KG1 (cell line): ENCODE measurements at places on chromosomes 6 and 20.

GRCh38 chr20:23608251-23608846 is 2.6 kb upstream of the CST9 start:
- no peak for DNase-seq

DNA sequence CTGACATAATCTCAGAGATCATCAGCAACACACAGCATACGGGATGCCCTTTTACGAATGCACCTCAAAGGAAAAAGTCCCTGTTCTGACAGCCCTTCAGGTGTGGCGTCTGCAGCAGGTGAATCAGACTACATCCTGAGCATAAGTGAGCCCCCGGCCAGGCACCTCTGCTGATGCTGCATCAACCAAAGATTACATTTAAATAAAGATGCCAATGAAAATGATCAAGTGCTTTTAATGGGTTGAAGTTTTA is 58.7 kb downstream of the INSM1 start:
- DNase-seq, result no peak

DNA sequence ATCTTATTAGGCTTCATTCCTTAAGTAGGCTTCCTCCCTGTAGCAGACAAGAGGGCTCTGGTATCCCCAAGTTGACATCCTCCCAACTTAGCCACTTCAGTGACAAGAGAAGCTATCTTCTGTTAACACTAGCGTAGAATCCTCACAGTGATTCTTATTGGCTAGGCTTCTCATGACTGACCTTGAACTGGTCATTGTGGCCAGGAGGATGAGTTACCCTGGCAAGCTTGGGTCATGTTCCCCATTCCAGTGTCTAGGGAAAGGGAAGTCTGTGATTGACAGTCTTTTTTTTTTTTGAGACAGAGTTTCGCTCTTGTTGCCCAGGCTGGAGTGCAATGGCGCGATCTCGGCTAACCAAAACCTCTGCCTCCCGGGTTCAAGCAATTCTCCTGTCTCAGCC is 7.1 kb downstream of the CDKAL1 start:
- DNase-seq, result no peak

DNA sequence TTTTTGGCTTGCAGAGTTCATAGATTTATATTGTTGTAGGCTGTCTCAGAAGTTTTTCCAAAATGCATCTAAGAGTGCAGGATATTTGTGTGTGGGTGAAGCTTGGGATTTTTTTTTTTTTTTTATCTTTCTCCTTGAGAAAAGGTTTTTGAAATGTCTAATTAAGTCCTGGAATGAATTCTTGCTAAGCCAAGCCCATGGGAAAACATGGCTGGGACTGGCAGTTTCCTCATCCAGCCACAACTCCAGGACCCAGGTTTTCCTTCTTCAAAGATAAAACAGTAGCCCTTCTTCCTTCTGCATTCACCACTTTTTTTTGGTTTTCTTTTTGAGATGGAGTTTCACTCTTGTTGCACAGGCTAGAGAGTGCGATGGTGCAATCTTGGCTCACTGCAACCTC is 242.5 kb upstream of the JAG1 start:
- no peak for DNase-seq

DNA sequence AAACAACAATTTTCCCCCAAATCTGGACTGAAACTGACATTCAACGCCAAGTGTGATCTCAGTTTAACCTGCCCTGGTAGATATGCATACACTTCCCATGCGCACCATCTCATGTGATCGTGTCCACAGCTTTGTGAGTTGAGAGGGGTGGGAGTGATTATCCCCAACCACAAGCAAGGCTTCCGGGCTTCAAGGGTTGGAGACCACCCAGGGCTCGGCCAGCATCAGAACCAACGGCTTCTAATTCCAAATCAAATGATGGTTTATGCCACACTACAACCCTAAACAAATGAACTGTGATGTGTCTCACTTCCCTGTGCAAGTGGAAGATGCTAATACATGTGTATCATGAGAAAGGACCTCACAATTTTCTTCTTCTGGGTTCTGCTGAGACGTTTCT is 515 bp upstream of the TGM3 start:
- DNase-seq, result no peak

DNA sequence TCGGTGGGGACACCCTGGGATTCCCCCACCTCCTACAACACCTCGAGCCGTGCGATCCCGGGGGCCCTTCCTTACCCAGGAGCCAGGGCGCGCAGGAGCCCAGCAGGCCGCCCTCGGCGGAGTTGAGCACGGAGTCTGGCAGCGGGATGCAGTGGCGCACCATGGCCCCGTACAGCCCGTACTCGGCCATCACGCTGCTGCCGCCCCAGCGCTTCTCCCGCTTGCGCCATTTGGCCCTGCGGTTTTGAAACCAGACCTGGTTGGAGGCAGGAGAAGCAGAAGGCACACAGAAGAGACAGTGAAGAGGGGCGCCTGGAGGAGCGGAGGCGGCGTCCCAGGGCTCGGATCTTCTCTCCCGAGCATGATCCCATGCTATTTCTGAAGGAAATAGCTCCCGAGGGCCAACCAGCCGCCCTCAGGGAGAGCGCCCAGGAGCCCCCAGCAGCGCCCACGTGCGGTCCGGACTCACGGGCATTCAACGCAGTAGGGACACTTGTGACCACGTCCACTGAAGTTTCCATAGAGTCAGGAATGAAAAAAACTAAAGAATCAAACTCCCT is 4.3 kb downstream of the VSX1 start:
- DNase-seq, result no peak

- DNase-seq, result no peak
These were observed 9.6 kb downstream of the ZNF318 start for GRCh38 chr6:43359831-43360230.

DNA sequence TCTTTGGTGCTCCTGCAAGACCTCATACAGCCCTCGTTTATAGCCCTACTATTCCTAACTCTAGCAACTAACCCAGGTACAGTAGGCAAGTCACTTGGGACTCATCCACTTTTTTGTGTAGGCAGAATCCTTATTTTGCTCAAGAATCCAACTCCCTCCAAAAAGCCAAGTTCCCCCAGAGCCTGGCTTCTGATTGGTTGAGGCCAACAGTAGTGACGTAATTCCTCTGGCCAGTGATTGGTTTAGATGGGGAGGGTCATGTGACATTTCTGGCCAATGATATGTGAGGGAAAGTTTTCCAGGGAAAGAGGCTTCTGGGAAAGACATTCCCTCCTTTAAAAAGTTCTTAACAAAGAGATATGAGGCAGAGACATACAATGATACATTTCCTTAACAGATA is 32.1 kb downstream of the KIAA1755 start:
- DNase-seq, result no peak

GRCh38 chr6:159380114-159380513 is 210.9 kb downstream of the FNDC1 start:
- DNase-seq, result no peak
